ENCODE measurements at places on chromosomes 6 and 20.

DNA sequence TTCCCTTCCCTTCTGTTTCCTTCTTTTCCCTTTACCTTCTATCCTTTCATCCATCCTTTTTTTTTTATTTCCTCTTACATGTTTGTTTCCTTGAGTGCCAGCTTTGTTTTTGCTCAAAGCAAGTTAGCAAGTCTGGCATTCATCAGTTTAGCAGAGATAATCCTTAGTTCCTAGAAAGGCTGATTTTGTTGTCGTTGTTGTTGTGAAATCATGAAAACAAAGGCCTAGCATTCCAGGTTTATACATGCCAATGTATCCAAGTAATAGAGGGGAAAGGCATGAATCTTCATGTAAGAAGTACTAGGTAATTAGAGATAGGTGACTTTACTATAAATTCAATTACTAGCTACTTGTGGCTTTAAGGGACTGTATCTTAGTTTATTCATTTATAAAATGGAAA lies 45.9 kb downstream of the TFAP2B start:
- DNase-seq: no peak

GRCh38 chr6:26115226-26115625 lies 28.0 kb downstream of the HFE start:
- no peak for DNase-seq

DNA sequence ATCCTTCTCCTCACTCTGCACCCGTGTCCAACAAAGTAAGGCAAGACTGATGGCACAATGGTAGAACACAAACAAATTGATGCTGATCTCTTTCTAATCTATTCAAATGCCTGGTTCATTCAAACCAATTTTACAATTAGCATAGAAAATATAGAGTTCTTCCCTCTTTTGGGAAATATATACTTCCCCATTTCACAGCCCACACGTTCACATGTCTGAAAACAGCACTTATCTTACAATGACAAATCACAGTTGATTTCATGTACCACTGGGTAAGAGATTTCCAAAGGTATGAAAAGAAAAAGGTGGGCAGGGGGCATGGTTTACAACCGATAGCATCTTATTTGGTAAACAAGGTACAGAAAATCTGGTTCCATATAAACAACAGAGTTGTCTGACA lies 137.6 kb downstream of the RNGTT start:
- DNase-seq: no peak

- no peak for DNase-seq
Measured at GRCh38 chr6:50843842-50844241, 25.2 kb downstream of the TFAP2B start.

GRCh38 chr20:57464642-57465211 lies 60.2 kb downstream of the CTCFL start:
- DNase-seq: peak; percentile 26

DNA sequence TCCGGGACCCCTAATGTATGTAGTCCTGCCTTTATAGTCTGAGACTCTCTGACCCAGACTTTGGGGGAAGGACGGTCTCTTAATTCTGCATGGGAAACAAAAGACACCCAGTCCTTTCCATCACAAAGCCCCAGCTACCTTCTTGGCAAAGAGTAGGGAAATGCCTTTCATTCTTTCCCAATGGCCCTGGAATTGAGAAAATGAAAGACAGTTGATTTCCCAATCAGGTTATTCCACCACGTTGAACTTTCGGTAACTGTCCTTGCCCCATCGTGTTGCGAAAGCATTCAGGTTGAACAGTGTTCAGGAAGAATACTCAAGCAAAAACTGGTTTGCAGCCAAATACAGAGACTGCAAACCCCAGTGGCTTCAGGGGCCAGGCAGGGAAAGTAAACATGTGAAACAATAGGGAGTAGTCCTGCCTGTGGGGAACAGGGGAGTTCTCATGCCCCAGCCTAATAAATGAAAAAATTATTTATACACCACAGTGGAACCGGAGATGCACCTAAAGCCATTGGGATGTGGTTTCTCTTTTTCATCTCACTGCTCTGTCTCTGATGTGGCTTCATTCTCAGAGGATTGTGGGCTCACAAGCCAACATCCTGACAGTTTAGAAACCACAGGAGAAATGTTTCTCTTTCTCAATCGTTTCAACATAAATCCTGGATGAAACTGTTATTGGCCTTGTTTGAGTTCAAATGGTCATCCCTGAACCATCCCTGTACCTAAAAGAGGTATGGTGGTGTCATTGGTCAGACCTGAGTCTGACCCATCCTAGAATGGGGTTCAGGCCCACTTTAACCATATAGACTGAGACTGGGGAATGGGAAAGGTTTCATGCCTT lies 44.2 kb upstream of the SLC9A8 start:
- DNase-seq: peak; percentile 97

DNA sequence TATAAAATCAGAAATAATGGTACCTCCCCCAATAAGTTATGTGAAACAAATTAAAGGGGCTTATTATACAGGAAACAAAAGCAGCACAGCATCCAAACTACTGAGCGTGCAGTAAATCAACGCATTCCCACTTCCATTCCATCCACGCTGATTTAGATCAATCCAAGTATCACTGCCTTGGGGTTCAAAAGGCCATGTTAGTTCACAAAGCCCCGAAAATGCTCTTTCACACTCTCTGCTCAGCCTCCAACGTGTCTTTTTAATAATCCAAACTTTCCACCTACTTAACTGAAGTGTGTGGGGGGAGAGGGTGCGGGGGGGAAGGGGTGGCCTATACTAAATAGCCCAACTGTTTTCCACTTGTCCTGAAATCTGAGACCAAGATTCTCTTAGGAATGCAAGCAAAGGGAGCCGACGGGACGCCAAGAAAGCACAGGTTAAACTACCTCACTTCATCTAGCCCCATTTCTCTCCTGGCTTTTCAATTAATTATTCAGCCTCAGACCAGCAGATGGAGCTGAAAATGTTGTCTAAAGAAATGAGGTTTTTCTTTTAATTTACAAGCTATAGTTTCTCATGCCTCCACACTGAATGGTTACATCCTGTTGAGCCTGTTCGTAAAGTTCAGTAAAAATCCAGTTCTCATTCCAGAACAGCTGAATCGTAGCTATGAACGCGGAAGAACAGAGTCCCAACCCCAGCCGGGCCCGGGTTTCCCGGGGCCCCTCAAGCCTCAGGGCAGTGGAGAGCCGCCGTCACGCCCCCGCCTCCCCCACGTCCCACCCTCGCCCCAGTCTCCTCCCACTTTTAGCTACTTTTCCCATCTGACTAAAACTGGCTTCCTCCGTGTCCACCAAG lies 1.0 kb upstream of the NXT1 start:
- no peak for DNase-seq

DNA sequence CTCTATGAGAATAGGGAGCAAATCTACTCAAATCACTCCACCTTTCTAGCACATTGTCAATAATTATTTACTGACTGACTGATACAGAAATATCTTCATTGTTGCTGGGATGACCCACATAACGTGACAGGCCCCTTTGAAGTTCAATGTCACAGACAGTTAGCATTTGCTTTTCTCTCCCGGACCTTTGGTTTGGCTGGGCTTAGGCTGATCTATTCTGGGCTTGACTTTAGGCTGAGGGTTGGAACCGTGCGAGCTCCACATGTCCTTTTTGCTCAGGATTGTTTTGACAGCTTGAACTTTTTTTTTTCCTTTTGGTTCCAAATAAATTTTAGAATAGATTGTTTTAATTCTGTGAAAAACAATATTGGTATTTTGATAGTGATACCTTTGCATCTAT lies 12.0 kb downstream of the ULBP3 start:
- no peak for DNase-seq

DNA sequence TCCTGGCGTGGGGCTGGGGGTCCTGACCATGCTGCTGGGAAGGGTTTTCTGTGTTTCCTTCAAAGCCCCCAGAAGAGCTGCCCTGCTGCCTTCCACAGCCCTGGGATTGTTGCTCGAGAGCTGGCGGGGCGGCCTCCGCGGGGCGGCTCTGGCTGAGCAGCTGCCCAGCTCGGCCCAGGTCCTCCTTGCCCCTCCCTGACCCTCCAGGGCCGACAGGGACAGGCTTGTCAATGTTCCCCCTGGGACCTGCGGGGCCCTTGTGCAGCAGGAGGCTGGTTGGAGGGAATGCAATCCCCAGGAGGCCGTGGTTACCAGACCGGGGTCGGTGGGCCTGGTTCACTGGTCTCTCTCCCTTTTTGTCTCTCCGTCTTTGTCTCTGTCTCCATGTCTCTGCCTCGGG lies 19.9 kb downstream of the GATA5 start:
- DNase-seq: no peak

DNA sequence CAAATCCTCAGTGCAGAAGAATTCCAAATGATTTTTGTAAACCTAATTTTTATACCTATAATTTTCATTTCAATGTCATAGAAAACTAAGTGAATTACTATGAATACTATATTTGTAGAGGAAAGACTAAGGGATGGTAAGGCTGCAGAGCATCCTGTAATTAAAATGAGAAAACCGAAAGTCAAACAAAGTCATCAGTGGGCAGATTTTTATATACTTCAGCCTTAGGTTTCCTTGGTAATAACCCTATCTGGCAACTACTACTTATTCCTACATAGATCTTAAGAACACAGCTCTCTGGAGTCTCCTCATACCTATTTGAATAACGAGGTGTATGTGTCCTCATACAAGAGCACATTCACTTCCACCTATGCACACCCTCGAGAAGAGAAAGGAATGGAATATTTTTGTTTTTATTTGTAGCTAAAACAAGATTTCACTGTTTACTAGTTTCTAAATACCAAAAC lies 117.9 kb upstream of the SGK1 start:
- no peak for DNase-seq

GRCh38 chr6:24566020-24566767 lies 71.4 kb downstream of the ALDH5A1 start:
- no peak for DNase-seq

DNA sequence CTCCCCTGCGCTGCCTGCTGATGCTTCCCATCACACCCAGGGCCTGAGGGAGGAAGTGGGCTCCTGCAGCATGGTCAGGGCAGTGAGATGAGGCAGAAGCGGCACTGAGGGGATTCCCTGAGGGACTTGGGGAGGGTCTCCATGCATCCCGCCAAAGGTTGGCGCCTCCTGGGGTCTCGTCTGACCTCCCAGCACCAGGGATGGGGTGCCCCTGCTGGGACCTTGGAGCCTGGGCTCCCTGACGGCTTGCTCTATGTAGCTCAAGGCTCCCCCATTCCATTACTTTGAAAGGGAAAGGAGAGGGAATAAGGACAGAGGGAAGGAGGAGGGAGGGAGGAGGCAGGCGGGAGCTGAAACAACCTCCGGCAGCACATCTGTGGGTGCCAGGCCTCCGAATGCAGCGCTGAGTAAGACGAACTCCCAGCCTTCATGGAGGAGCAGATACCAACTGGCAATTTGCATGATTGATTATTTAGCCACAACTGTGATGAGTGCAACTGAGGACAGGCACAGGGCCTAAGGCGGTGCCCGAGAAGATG lies 259.3 kb downstream of the ERMARD start:
- DNase-seq: no peak

DNA sequence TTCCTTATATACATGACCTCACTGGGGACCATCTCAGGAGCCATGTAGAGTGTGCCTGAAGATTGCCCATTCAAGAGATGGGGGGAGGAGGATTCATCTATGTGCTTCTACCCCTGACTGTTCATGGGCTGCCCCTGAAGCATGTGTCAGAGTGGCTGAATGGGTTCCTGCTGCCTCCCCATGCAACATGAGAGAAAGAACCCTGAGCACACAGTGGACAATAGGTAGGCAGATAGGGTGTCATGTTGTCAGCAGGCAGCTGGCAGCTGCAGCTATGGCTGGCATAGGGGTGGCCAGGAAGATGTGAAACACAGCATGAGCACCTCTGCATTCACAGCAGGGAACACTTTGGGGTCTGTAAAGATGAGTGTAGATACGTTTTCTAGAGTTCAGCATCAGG lies 208.4 kb upstream of the CNR1 start:
- no peak for DNase-seq

GRCh38 chr6:134774201-134774638 lies 175.7 kb downstream of the ALDH8A1 start:
- no peak for DNase-seq

DNA sequence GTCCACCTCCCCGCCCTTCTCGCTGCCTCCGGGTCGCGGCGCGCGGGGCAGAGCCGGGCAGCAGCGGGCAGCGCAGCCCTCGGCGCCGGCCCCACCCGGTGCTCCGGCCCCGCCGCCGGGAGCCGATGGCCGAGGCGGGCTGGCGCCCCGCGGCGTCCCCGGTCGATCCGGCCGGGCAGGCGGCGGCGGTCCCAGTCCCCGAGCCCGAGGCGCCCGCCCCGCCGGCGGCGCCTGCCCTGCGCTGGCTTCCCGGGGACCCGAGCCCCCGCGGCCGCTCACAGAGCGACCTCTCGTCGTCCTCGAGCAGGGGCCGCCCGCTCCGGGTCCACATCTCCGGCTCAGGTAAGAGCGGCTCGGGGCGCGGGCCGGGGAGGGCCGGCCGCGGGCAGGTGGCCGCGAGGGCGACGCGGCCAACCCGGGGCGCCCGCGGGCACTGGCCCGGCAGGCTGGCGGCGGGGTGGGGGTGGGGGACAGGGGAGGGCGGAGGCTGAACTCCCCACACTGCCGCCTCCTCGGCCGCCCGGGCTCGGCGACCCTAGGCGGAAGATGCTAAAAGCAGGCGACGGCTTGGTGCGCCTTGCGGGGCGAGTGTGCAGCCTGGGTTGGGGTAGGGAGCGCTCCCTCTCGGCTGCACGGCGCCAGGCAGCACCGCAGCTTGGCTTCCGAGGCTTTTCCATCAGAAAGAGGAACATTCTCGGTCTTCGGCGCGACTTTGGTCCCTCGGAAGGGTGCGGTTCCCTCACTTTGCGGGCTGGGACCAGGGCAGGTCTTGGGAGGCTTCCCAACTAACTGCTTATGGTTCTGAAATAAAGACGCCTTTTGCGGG lies 25.6 kb upstream of the FUCA2 start:
- no peak for DNase-seq

DNA sequence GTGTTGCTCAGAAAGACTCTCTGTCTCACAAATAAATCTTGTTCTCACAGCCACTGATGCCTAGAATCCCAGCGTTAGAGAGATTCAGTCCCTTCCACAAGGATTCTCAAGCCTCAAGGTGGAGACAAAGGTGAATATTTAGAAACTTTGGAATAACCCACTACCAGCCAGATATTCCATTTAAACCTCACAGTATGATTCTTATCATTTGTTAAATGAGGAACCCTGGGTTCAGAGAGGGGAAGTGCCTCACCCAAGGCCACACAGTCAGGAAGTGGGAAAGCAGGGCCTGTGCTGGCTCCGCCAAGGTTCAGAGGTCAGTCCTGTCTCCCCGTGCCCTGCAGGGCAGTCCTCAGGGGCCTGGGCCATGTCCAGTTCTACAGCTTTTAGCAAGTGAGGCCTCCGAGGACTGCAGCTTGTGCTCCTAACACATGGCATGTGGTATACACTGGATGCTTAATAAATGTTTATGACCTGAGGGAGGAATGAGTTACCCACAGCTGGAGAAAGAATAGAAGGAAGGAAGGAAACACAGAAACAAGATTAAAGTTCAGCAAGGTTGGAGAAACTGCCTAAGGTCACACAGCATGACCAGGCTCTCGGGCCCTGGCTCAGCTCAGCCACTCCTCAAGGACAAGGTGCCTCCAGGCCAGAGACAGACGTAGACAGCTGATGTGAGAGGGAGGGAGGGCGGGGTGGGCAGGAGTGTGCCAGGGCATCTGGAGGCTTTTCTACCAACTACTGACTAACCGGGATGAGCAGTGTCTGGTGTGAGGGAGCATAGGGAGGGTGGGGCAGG lies 3.9 kb upstream of the TGM2 start:
- DNase-seq: no peak
